ENCODE measurements at places on chromosomes 1 and 21.

DNA sequence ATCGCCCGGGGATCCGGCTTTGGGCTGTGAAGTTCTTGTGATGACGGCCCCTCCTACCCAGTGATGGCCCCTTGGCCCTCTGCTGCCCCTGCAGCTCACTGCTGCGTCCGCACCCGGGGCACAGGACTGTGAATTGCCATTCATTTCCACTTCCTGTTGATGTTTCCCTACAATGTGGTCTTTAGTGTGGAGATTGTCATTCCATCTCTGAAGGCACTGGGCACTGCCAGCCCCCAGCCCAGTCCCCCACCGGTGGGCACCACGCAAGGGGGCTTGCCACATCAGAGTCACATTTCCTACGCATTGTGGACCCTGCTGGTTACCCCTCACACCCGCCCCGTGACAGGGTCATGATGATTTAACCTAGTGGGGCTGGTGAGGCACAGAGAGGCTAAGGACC, 2.5 kb upstream of the MX2 start:
- DNase-seq: no peak

DNA sequence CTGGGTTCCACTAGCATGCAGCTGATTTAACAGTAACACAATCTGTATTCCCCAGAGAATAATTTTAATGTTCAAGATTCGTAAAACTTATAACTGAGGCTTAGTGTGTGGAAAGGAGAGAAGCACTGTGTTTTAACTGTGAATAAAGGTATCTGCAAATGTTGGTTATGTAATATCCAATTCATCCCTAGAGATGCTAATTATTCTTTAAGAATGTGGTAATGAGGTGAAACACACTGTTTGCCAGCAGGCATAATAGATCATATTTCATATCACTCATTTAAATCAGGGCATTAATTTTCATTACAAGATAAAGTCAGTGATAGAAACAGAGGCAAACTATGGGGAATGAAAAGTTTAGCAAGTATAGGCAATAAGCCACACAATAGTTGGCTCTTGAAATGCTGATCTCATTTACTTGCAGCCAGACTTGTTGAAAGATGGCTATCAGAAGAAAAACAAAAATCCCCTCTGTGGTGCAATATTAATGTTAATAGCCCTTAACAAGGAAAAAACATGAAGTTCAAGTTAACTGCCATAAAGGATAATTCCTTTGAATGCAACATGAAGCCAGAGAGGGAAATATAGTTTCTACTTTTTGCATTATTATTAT, 33.4 kb downstream of the HMCN1 start:
- DNase-seq: no peak

GRCh38 chr1:53400761-53401674, 58.2 kb upstream of the DMRTB1 start:
- DNase-seq: no peak

DNA sequence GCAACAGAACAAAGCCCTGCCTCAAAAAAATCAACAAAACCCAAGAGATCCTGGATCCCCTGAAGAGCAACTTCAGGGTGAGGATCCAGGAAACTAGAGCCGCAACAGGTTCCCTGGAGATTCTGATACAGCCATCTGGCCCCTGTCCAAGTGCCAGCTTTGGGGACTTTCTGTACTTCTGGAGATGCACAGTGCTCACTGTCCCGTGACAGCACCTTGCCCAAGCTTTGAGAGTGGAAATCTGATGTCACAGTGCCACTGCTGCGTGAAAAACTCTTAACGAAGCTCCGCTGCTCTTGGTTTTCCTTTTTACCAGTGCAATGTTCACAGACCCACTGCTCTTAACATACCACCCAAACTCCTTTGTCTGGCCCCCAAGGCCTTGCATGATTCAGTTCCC, 26.3 kb downstream of the STK40 start:
- DNase-seq: no peak

- no peak for DNase-seq
Observed at GRCh38 chr1:216168546-216168945, 254.7 kb downstream of the USH2A start.
